ENCODE measurements at places on chromosomes 16 and 17. TPM values are rescaled to one million over a fixed set of nuclear protein-coding genes. Genes with fewer than 3 reads are reported as not detected.

- H3K36me3 ChIP-seq, result no peaks in the 10 kb centered on the region
- no peaks in the 10 kb centered on the region for H3K4me1 ChIP-seq
- no peak overlapping the region for H3K27ac ChIP-seq
- H3K4me3 ChIP-seq, result no peak overlapping the region
- H3K27me3 ChIP-seq, result no peaks in the 10 kb centered on the region
These were observed 60.3 kb downstream of the RMI2 start for GRCh38 chr16:11405331-11406176.

DNA sequence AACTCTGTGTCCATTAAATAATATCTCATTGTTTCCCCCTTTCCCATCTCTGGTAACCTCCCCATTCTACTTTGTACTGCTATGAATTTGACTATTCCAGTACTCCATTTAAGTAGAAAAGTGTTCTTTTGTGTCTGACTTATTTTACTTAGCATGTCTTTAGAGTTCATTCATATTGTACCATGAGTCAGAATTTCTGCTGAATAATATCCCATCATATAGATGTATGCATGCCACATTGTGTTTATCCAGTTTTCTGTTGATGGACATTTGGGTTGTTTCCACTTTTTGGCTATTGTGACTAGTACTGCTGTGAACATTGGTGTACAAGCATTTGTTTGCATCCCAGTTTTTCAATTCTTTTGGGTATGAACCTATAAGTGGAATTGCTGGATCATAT lies 6.0 kb downstream of the PPM1D start:
- peaks cover 3% of the 10 kb centered on the region for H3K4me1 ChIP-seq
- no peaks in the 10 kb centered on the region for H3K36me3 ChIP-seq
- no peak overlapping the region for H3K27ac ChIP-seq
- no peak overlapping the region for H3K4me3 ChIP-seq

GRCh38 chr16:71287911-71288310 lies 1.3 kb downstream of the CMTR2 start:
- H3K4me1 ChIP-seq, result peaks cover 2% of the 10 kb centered on the region
- peaks cover 27% of the 10 kb centered on the region for H3K36me3 ChIP-seq
- H3K27me3 ChIP-seq, result no peaks in the 10 kb centered on the region
- no peak overlapping the region for H3K27ac ChIP-seq

GRCh38 chr16:21613361-21613760 lies 14.0 kb downstream of the METTL9 start:
- no peaks in the 10 kb centered on the region for H3K36me3 ChIP-seq
- H3K4me1 ChIP-seq, result peaks cover 6% of the 10 kb centered on the region
- no peak overlapping the region for H3K4me3 ChIP-seq
- no peak overlapping the region for H3K27ac ChIP-seq

DNA sequence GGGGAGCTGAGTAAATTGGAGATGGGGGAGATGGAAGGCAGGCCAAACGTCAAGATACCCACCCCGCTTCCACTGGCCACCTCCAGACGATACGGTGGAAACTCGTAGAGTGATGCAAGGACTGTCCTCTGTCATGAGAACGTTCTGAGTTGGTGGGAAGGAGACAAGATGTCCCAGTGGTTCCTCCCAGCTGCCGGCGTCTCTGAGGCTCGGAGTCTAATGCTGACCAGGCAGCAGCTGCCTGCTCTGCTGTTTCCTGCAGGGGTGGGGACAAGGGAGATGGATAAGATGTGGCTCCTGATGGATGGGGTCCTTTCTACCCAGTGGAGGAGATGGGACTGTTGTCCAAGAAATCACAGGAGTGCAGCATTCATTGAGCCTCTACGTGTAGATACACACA lies 28.2 kb upstream of the C1QL1 start:
- DNase-seq, result no peak
- no peak overlapping the region for H3K4me3 ChIP-seq
- H3K27me3 ChIP-seq, result peaks cover 8% of the 10 kb centered on the region
- H3K36me3 ChIP-seq, result no peaks in the 10 kb centered on the region

GRCh38 chr17:27928587-27928986 lies 35.4 kb upstream of the LYRM9 start:
- H3K4me1 ChIP-seq, result no peaks in the 10 kb centered on the region
- no peaks in the 10 kb centered on the region for H3K27me3 ChIP-seq
- DNase-seq, result no peak

DNA sequence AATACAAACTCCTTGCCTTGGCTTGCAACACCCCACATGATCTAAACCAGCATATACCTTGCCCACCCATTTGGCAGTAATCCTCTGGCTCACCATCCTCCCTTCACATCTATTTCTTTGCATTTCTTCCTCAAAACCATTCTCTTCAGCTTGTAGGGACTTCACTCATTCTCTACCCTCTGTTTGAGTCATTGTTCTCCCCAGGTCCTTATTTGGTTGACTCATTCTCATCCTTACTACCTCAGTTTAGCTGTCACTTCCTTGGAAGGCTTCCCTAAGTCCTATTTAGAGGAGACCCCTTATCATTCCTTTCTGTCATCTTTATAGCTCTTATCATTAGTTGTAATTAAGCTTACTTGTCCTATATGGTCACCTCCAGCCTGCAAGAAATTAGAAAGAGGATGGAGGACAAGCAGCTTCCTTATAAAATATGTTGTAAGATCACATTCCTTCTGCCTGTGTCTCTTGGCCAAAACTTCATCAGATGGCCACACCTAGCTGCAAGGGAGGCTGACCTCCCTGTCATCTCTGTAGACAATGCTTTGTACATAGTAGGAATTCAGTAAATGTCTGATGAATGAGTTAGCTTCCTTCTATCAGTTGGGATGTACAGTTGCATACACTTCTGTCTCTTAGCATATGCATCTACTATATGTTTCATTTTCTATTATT lies 1.7 kb downstream of the TTC19 start:
- H3K4me3 ChIP-seq, result no peak overlapping the region
- H3K27ac ChIP-seq, result no peak overlapping the region
- peaks cover 28% of the 10 kb centered on the region for H3K36me3 ChIP-seq
- no peak for DNase-seq

DNA sequence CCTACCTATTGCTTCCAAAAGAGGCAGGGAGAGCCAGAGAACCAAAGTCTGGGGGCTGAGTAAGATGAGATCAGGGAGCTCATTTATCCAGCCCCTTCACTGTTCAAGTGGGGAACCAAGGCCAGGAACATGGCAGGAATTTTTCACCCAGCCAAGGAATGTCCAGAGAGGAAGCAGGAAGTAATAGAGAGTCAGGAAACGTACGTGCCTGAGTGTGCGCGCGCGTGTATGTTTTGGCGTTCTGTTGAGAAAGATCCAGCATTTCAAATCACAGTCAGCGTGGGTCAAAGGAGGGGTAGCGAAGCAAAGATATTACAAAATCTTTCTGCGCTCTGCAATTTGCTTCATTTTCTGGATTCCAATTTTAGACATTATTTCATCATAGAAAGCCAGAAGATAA lies 41.9 kb upstream of the WSCD1 start:
- DNase-seq, result no peak
- no peaks in the 10 kb centered on the region for H3K27me3 ChIP-seq
- H3K4me1 ChIP-seq, result no peaks in the 10 kb centered on the region
- no peak overlapping the region for H3K4me3 ChIP-seq
- H3K27ac ChIP-seq, result no peak overlapping the region
- no peaks in the 10 kb centered on the region for H3K36me3 ChIP-seq

DNA sequence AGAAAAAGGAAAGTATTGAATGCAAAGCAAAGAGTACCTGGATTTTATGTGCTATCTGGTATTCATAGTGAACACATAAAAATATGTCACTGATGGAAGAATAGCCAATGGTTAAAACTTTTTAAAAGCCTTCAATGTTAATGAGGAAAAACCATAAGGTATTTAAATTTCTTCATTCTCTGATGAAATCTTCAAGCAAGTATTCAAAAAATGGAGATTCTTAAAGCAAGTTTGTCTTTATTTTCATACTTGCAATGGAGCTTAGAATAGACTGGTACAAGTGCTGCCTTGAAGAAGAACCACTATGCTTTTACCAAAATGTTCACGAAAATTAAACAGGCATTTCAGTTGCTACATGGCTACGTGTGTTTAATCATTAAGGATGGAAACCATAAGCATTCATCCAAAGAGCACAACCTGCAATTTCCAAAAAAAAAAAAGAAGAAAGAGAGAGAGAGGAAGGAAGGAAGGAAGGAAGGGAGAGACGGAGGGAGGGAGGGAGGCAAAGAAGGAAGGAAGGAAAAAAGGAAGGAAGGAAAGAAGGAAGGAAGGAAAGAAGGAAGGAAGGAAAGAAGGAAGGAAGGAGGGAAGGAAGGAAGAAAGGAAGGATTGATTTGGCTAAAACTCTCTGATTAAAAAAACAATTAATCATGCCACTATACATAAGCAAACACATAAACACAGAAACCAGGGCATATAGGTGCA lies 17.6 kb downstream of the HS3ST3A1 start:
- H3K4me3 ChIP-seq, result no peak overlapping the region
- H3K4me1 ChIP-seq, result no peaks in the 10 kb centered on the region
- H3K27me3 ChIP-seq, result no peaks in the 10 kb centered on the region

DNA sequence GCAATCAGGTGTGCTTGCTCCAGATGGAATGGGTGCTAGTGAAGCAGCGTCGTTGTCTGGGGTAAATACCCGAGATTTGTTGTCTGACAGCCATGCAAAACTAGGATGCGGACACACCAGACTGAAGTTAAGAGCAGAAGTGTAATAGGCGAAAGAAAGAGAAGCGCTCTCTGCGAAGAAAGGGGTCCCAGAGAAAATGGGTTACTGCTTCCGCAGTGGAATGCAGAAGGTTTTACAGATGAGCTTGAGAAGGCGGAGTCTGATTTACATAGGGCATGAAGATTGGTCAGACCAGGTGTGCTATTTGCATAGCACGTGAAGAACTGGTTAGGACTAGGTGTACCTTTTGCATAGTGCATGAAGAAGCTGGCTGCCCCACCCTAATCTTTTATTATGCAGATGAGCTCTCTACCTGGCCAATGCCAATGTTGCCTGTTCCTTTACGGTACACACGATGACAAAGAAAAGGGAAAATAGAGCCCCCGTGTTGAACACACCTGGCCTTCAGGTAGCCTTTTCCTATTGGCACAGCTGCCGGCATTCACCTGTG lies 32.0 kb upstream of the SNN start:
- peaks cover 27% of the 10 kb centered on the region for H3K4me1 ChIP-seq
- H3K27me3 ChIP-seq, result no peaks in the 10 kb centered on the region
- DNase-seq, result peak; percentile 72
- H3K4me3 ChIP-seq, result peak overlapping the region; percentile 6
- H3K36me3 ChIP-seq, result no peaks in the 10 kb centered on the region
- H3K27ac ChIP-seq, result peak overlapping the region; percentile 65

DNA sequence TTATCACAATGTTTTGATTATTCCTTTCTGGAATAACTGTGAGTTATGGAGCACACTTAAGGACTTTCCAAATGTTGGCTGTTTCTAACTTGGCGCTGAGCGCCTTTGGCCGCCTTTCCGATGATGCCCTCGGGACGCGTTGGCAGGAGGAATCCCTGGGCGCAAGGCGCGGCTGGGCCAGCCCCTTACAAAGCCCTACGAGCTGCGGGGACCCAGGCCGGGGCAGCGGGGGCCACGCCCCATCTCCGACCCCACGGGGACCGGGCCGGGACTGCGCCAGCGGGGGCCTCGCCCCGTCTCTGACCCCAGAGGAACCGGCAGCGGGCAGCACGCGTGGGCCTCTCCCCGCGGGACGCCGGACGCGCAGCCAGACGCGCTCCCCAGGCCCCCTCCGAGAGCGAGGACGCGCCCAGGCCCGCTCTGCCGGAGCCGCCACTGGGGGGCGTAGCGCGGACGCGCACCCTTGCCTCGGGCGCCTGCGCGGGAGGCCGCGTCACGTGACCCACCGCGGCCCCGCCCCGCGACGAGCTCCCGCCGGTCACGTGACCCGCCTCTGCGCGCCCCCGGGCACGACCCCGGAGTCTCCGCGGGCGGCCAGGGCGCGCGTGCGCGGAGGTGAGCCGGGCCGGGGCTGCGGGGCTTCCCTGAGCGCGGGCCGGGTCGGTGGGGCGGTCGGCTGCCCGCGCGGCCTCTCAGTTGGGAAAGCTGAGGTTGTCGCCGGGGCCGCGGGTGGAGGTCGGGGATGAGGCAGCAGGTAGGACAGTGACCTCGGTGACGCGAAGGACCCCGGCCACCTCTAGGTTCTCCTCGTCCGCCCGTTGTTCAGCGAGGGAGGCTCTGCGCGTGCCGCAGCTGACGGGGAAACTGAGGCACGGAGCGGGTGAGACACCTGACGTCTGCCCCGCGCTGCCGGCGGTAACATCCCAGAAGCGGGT lies at the start of gene GAA:
TSS of gene GAA (plus strand) at position 571 of the 935 bp plus-strand sequence. CDS start 3,006 bp downstream, outside the sequence.
- H3K27ac ChIP-seq, result peak within 1 kb of the TSS; percentile 20
- H3K4me3 ChIP-seq, result peak within 1 kb of the TSS; percentile 86
- peak; percentile 96 for DNase-seq
- 0 out of 2 replicates have a peak, but pooled peaks cover 4% of the 10 kb centered on the region for H3K27me3 ChIP-seq
- H3K36me3 ChIP-seq, result no peaks in the 10 kb centered on the region
- peaks cover 2% of the 10 kb centered on the region for H3K4me1 ChIP-seq

DNA sequence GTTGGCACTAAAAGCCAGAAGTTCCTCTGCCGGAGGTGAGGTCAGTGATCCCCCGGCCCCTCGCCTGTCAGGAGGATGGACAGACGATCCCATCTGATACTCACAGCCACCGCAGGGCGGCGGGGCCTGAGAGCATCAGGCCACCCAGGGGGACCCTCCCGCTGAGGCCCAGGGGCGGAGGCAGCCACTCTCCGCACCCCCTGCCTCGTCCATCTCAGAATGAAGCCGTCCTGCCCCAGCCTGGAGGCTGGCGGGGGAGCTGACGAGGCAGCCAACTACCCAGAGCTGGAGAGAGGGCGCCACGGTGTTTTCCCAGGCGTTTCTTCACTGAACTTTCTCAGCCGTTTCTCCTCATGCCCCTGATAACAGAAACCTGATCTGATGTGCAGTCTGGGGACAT lies 22.6 kb downstream of the TPSD1 start:
- H3K27me3 ChIP-seq, result no peaks in the 10 kb centered on the region
- peaks cover 14% of the 10 kb centered on the region for H3K4me1 ChIP-seq

GRCh38 chr16:86971251-86971650 lies 345.9 kb downstream of the C16orf95 start:
- no peaks in the 10 kb centered on the region for H3K4me1 ChIP-seq
- H3K27ac ChIP-seq, result no peak overlapping the region
- H3K27me3 ChIP-seq, result no peaks in the 10 kb centered on the region
- no peaks in the 10 kb centered on the region for H3K36me3 ChIP-seq

Gene C16orf96
- total RNA-seq, result 1.6 TPM

Gene PLA2G10
- 0.54 TPM for total RNA-seq

Gene TSPAN10
- total RNA-seq, result 0.96 TPM

Gene KRTAP1-5
- total RNA-seq, result not detected

Gene DBF4B
- total RNA-seq, result 29.1 TPM

All from H1 (cell line).